Substantia nigra (tissue), 51 donors: ENCODE measurements at places on chromosomes 1 and 21.

- no peak for DNase-seq
Observed at GRCh38 chr1:7771823-7772299, 765 bp downstream of the VAMP3 start.

DNA sequence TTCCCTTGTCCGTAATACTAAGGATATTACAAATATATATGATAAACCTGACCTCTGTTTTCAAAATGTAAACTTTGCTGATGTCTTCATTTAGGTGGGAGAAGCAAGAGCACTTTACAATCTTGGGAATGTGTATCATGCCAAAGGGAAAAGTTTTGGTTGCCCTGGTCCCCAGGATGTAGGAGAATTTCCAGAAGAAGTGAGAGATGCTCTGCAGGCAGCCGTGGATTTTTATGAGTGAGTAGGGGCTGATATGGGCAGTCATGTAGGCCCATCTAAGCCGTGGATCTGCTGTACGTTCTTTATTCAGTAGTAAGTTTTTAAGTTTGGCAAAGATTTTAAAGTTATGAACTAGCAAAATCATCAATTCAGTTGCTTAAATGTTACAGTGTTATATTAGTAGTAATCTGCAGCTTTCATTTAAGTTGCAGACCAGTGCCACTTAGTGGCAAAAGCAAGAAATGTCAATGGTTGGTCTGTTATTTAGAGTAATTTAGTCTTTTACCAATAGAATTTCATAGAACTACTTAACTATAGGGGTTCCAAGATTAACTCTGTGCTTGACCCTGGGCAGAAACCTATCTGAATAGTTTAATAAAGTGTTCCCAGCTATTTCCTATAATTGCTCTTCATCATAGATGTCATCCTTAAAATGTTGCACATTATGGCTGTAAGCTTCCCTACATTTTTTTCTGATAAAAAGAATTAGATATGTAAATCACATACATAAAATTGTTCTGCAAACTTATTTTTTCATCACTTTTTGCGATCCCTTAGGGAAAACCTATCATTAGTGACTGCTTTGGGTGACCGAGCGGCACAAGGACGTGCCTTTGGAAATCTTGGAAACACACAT is 21.3 kb downstream of the GPSM2 start:
- DNase-seq = no peak

GRCh38 chr1:62722796-62723195 is 34.6 kb upstream of the DOCK7 start:
- no peak for DNase-seq

DNA sequence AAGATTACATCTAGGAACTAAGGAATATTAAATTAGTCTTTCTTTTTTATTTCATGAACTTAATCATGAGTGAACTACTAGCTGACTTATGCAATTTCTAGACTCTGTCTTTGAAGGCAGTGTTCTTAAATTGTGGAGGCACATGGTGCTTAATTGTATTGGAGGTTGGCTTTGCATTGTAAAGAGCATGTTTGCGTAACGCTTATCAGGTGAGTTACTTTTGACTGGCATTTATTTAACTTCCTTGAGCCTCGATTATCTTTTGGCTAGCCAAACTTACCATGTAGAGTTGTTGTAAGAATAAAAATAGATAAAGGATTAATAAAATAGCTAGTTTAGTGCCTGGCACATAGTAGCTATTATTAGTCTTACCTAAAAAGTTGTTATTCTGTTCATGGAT is 262.4 kb downstream of the PDE4B start:
- DNase-seq = no peak

DNA sequence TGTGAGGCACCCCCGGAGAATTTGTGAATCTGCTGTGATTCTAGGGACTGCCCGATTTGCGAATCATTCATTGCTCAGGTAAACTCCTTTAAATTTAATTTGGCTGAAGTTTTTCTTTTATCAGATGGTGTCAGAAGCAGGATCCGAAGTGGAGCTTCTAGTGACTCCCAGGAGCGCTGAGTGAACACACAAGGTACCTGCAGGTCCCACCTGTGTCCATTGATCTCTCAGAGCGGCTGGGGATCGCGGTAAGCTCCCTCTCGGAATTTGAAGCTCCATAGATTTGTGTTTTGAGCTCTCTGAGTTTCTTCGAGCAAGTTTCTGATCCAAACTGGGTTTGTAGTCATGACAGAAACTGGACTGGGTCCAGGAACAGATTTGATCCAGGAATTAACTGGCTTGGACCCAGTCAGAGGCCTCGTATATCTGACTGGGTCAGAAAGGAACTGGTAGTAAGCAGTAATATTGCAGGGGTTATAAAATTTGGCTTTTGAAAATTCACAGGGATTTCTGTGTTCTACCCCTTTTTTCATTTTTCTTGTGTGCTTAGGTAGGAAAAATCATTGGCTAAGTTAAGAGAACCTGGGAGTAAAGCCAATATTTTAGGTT is 56.2 kb upstream of the EDEM3 start:
- DNase-seq = no peak

DNA sequence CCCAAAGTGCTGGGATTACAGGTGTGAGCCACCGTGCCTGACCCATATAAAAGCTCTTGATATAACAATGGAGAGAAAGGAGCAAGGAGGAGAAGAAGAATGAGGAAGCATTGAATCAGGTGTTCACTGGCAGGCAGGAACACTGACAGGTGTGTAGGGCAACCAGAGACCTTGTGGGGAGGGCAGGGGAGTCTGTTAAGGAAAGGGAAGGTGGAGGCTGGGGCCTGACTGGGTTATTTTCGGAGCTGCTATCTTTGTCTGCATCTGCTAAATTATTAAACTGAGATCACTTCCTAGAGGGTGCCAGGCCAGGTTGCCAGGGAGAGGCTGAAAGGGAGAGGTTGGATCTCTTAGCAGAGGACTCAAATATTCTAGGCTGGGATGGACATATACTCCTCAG is 6.8 kb upstream of the TRNP1 start:
- no peak for DNase-seq

GRCh38 chr1:38772026-38772425 is 87.5 kb downstream of the RRAGC start:
- DNase-seq = no peak

DNA sequence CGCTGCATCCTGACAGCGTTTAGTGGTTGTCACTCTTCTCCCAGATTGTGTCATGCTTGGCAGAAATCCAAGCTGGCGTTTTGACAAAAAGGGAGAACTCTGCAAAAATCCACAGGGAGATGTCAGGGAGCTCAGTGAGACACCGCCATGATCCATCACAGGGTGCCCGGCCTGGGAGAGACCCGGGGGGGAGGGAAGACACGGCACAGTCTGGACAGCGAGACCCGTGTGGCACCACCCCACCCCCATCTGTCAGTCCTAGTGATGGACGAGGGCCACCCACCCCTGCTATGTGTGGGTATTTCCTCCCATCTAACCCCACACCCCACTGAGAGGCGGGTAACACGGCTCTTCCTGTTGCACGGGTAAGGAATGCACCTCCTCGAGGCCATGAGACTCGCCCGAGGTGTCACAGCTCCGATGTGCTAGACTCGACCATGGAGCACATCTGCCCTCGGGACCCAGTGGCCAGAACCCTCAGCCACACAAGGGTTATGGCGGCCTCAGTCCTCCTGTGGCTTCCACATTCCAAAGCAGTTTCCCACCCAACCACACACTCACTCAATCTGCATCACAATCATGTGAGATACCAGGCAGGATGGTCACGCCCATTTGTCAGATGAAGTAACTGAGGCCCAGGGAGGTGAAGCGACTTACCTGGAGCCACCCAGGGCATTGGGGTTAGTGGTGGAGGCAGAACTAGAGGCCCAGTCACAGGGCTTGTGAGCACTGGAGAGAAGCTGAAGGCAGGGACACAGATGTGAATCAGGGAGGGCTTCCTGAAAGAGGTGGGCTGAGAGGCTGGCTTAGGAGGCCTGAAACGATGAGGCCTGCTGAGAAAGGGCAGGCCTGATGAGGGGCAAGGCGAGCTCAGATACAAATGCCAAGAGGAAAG is 688.5 kb downstream of the MATN1 start:
- no peak for DNase-seq

GRCh38 chr1:242692988-242693387 is 168.5 kb upstream of the PLD5 start:
- DNase-seq = no peak

DNA sequence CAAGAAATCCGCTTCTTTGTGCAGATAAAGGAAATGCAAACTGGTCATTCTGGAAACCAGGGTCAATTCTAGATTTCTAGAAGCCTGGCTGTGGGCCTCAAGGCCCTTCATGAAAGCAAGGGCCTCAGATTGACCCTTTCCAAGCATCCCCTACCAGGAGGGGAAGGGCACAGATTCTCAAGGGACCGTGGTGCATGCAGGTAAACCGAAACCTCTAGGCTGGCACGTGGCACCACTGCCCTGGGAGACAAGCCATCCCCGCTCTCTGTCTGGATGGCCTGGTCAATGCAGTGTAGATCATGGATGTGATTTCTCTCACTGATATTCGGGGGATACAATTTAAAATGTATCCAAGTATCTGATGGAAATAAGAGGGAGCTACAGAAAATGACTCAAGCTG is 69.4 kb downstream of the TOMM20 start:
- DNase-seq = no peak
